Myometrial cell (primary cell): ENCODE measurements at places on chromosomes 7 and 10. TPM values are rescaled to one million over a fixed set of nuclear protein-coding genes. Genes with fewer than 3 reads are reported as not detected.

The CTAGE8 gene
- total RNA-seq: 0.18 and 0.29 TPM in 2 replicates

The CPA4 gene
- total RNA-seq: 7.5 and 13.1 TPM in 2 replicates

The VPS37D gene
- 3.7 and 5.2 TPM in 2 replicates for total RNA-seq

The TBC1D12 gene
- 4.3 and 5.5 TPM in 2 replicates for total RNA-seq

The TMEM176B gene
- 0.35 and 0.58 TPM in 2 replicates for total RNA-seq

The NAT16 gene
- total RNA-seq: not detected in 2 replicates

The CCDC172 gene
- total RNA-seq: not detected in 2 replicates

The SLC13A1 gene
- not detected in 2 replicates for total RNA-seq

The PRSS2 gene
- not detected in 2 replicates for total RNA-seq

The GARIN1A gene
- not detected in 2 replicates for total RNA-seq

The CPA2 gene
- total RNA-seq: 0.89 TPM in 1 of 2 replicates, not detected in the other

The SCIN gene
- not detected in 2 replicates for total RNA-seq

The FAM25A gene
- total RNA-seq: not detected in 2 replicates

The GIMAP6 gene
- not detected in 2 replicates for total RNA-seq

The AKR1B1 gene
- total RNA-seq: 37.7 and 47.6 TPM in 2 replicates

The LAMB4 gene
- total RNA-seq: under 0.01 TPM in 2 replicates

The NEURL1 gene
- not detected in 2 replicates for total RNA-seq

The INA gene
- 1.2 and 1.7 TPM in 2 replicates for total RNA-seq

The SPDYE2 gene
- not detected in 2 replicates for total RNA-seq

The MRLN gene
- total RNA-seq: not detected in 2 replicates

The THAP5 gene
- 11.8 and 12.9 TPM in 2 replicates for total RNA-seq

The ZNF365 gene
- total RNA-seq: 1.2 and 2.7 TPM in 2 replicates
